ENCODE measurements at places on chromosomes 3 and 15.

- no peak for DNase-seq
Observed at GRCh38 chr3:61996366-61996765, 377.0 kb downstream of the FEZF2 start.

- no peak for DNase-seq
Observed at GRCh38 chr3:39124876-39125840, 17.7 kb downstream of the TTC21A start.

DNA sequence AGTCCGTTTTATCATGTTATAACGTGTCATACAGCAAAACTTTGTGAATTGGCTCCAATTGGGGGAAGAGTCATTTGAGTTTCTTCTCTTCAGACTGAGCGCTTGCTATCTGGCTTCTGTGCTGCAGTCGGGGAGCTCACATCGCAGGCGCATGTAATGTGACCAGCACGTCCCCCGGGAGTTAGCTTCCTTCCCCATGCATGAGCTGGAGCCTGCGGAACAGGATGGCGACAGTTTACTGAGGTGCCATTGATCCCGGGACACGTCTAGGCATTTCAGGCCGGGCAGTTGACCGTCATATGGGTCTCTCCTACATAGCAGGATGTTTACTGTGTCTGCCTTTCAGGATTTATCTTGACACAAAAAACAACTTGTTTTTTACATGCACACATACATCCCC lies 44.8 kb downstream of the CMTM8 start:
- DNase-seq: no peak

DNA sequence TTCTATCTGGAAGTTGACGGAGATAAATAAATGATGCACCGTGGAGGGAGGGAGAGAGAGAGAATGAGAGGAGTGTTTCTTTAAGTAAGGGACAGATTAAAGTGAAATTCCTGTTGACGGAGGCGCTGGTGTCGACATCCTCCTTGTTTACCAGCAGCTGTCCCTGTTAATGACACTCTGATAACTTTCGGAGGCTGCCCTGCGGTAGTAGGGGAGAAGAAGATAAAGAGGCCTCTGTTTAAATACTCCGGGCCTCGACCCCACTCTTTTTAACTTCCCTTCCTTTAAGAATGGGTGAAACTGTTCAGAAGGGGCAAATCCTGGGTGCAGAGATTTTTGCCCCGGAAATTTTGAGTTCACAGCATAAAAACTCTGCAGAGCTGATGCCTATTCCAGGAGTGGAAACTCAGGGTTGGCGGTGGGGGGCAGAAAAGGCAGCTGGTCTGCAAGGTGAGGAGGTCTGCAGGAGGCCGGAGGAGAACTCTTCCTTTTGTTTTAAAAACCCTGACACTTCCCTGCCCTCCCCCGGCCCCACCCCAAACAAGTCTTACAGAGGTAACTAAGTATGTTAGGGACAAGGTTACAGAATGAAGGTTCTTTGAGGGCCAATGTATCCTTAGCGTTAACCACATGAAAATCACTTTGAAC lies 276.6 kb upstream of the NR2F2 start:
- no peak for DNase-seq

Data from hippocampal formation (tissue), 2 donors.